NCI-H2171 (cell line): ENCODE measurements at places on chromosomes 2 and 18.

GRCh38 chr2:33071591-33071990 is 124.8 kb downstream of the LTBP1 start:
- no peak for DNase-seq

- no peak for DNase-seq
Observed at GRCh38 chr2:233092432-233093165, 32.5 kb downstream of the INPP5D start.

- no peak for DNase-seq
Observed at GRCh38 chr2:240460781-240461431, 25.4 kb downstream of the GPC1 start.

DNA sequence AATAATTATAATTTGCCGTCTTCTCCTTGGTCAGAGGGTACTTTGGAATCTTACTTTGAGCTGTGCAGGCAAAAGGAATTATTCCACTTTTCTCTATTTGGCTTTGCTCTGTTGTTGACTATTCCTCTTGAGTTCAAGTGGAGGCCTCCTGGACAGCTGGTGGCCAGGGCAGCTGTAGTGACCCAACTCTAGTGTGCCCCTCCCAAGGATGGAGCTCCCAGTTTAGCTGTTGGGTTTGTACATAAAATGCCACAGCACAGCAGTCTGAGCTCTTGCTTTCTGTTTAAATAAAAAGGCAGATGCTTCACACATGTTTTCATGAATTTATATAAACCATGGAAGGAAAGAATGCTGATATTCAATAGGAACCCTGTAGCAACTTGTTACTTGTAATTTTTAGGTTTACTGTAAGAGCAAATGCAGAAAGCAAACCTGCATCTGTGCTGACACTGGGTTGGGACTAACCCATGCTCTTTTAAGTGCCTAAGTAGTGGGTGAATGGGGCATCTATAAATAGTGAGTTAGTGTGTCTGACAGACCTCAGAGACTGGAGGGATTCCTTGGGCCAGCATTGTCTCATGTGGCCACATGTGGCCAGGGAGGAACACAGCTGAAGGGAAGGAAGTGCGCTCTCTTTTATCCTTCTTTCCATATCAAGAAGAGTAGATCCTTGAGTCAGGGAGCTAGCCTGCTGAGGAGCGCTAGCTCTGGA is 121.8 kb downstream of the FHOD3 start:
- no peak for DNase-seq

GRCh38 chr2:26269571-26270158 is 24.9 kb downstream of the HADHB start:
- no peak for DNase-seq
